Vagina (tissue), 2 donors: ENCODE measurements at places on chromosomes 13 and 19.

DNA sequence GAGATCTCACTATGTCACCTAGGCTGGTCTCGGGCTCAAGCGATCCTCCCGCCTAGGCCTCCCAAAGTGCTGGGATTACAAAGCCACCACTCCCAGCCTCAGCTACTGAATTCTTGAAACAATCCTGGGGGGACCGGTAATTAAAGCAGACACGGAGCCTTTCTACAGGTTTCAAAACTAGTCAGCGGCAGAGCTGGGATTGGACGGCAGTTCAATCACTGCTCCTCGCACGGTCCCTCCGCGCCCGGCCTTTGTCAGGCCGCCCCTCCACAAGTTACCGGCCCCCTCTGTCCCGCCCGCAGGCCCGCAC is 229 bp downstream of the BORCS8 start:
- DNase-seq = no peak

DNA sequence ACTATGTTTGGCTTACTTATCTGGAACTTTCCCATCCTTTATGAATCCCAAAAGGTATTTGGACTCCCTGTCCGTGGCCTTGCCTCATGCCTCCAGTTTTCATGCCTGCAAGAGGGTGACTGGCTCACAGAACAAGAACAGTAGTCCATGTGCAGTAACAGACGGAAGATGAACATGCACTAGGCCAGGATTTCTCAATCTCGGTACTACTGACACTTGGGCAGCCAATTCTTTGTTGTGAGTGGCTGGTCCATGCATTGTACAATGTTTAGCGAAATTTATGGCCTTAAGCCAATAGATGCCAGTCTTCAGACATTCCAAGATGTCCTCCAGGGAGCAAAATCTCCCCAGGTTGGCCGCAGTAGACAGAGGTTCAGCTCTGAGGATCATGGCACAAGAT is 61.9 kb downstream of the DOCK9 start:
- no peak for DNase-seq

DNA sequence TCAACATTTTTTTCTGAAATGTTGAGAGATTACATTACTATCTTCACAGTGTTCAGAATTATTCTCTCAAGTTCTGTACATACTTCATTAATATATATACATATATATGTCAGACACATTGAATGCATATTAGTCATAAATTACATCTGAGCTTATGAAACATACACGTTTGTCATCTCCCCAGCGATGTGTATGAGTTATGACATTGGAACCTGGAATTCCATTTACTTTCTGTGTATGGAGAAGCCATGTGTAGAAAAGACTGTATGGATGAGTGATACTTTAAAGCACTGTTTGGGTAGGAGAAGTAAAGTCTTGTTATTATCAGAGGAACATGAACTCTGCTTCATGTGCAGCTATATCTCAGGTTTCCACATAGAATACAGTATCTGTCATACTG is 167.2 kb downstream of the FGF14 start:
- DNase-seq = no peak

GRCh38 chr13:37179645-37180044 is 74.2 kb upstream of the CSNK1A1L start:
- DNase-seq = no peak

DNA sequence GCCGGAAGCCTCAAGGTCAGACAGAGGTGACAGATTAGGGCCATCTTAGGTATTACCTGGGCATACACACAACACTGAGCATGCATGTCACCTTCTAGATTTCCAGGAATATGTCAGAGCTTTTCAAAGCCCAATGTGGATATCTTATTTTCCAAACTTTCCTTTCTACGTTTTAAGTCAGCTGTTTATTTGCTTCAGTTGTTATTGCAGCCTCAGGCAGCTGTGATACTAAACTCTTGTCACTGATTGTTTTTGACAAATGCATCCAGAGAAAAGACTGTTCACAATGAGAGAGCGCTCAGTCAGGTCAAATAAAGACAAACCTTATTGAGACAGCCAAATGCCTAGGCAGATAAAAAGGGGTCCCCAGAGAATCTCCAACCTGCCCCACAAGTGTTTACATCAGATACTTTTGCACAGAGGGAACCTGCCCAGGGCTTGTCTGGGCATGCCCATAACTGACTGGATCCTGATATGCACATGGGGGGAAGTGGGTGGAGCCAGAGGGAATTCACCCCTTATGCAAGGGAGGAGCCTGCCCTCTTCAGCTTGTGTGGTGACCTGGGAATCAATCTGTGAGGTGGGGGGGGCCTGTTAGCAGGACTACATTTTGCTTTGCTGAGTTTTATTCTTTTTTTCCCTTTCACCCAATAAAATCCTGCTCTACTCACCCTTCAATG is 28.5 kb downstream of the MED4 start:
- no peak for DNase-seq
